ENCODE measurements at places on chromosomes 7 and 10.
A peak's percentile ranks its signal among the peaks of the same experiment; 100 is the strongest.

- no peak for DNase-seq
These were observed 49.3 kb upstream of the CYP2C9 start for GRCh38 chr10:94889123-94889522.

DNA sequence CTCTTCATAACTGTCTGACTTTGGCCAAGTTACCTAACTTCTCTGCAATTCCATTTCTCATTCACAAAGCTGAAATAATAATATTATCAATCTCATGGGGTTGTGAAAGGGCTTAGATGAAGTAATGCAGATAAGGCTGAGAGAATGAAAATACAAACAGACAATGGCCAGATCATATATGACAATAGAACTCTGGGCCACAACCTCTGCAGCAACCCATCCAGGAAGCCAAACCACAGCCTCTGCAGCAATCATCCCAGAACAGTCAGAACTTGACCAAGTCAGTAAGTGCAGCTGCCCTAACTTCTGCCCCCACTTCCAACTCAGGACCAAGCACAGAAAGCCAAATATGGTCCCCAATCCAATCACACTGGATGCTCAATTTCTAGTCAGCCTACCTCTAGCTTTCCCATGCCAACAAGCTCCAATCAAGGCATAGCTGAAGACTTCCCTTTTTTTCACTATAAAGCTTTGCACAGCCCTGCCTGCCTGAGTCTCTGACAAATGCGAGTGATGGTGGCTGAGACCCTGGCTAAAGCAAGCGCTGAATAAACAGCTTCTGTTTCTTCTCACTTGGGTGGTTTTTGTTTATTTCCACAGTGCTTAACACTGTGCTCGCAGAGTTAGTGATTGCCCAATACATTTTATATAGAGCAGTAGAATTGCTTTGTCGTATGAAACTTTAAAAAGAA lies 34.8 kb upstream of the TNPO3 start:
- no peak for DNase-seq

- DNase-seq: no peak
These were observed 24.9 kb upstream of the STK17A start for GRCh38 chr7:43557831-43558495.

DNA sequence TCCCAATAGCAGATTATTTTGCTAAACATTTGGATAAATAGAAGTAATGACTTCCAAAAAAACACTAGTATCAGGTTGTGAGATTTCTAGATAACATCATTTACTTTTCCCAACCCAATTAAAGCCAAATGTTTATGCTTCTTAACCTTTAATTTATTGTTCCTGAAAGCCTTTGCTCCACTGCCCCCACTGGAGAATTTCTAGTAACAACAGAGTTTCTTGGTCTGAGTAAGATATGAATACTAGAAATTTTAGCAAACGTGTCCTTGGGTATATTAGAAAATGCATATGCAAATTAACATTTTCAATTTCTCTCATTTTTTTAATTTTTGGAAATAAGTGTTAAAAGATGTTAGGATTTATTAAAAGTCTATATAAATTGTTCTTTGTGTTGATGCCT lies 958.0 kb upstream of the PHF14 start:
- DNase-seq: no peak

DNA sequence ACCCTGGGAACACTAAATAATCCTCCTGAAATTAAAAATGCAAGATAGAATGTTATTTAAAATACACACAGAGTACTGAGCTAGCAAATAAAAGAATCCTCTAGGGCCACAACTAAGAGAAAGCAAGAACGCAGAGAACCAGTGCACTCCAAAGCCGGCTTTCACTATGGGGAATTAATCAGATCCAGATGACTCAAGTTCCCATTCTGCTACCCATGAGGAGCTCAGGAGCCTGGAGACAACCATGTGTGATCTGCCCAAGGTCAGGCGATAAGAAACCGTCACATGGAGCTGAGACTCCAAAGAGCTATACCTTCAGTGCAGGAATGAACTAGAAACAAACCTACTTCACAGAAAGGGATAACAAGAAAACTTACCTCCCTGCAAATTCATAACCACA lies 19.5 kb upstream of the CYREN start:
- DNase-seq: no peak

GRCh38 chr10:16950656-16951601 lies 133.7 kb upstream of the RSU1 start:
- DNase-seq: peak; percentile 68

DNA sequence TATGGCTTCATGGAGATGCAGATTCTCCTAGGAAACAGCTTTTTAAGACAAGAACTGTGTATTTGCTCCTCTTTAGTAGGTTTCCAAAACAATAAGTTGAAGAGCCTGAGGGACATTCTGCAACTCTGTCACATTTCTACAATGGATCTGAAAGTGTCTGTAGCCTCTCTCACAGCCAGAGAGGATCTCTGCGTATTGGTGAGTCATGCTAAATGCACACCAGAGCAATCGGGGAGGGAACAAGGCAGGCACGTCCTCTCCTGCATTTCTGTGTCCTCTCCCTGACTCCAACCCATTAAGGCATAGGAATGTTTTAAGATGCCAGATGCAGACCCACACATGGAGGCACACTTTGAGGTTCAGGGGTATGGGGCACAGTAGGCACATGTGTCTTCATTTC lies 1126.4 kb upstream of the GHITM start:
- DNase-seq: no peak

DNA sequence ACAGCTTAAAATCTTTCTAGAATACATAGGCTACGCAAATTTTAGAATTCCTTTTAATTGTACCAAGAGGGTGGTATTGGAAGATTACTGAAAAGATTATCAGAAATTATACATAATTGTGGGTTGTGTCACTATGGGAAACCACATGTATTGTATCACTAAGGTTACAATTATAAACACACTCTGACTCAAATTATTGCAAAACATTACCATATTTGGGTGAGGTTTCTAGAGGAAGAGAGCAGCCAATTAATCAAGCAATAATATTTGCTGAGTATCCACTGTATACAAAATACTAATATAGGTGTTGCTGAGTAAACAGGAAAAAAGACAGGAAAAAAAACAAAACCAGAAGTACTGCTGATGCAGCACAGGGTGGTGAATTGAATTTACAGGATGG lies 3.1 kb upstream of the CAPZA2 start:
- DNase-seq: no peak

DNA sequence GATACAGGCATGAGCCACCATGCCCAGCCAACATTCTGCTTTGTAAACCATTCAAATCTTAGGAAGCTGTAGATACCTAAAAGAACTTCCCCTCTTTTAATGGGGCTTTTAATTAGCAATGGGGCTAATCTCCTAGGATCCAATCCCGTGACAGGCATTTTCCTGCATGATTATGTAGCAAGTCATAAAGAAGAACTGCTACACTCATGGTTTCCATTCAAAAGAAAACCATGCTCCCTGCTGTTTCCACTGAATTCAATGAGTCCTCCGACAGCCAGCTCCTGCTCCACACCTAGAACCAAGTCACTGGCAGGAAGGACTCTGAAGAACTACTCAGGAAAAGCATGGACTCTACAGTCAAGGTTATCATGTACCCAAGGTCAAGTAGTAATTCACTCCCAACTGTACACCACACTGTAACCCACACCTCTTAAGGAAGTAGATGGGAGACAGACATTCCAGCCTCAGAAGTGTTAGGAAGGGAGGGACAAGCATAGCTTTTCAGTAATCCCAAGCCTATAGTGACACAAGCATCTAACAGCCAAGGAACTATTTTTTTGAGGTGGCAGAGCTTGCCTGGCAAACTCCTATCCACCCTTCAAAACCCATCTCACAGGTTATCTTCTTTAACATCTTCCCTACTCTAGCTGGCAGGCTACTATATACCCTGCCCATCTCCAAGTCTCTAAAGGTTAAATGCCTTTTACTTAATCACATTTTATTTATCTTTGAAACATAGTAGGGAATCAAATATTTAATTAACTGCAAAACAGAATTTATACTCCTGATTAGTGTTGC lies 47.5 kb downstream of the CTBP2 start:
- DNase-seq: no peak

GRCh38 chr7:129095258-129095657 lies 40.3 kb upstream of the TNPO3 start:
- no peak for DNase-seq

- peak; percentile 75 for DNase-seq
These were observed 121.3 kb downstream of the MYL10 start for GRCh38 chr7:101507791-101508252.

- DNase-seq: no peak
These were observed 255.7 kb downstream of the TNS3 start for GRCh38 chr7:47326220-47326619.

DNA sequence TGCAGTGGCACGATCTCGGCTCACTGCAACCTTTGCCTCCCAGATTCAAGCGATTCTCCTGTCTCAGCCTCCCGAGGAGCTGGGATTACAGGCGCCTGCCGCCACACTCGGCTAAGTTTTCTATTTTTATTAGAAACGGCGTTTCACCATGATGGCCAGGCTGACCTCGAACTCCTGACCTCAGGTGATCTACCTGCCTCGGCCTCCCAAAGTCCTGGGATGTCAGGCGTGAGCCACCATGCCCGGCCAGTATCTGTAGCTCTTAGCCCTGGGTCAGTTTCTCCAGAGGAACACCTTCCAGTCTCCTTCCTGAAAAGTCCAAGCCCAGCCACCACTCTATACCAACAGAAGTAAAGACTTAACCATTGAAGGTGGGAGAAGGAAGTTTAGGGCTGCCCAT lies 15.2 kb upstream of the ZKSCAN1 start:
- no peak for DNase-seq

DNA sequence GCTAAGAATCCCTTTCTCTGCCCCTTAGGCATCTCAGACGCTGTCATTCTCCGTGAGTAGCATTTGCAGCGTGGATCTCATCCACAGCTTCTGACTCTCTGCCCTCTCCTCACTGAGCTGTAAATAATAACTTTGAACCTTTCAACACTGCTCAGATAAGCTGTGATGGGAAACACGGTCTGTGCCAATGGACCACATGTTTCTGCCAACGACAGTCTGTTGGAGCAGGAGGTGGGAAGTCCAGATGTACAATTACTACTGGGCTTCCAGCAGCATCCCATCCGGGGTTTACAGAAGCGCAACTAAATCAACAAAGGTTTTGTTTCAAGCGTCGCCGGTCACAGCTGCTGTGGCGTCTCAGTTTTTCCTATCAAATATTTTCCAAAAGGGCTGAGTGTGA lies 1110.6 kb downstream of the TYW1 start:
- no peak for DNase-seq

DNA sequence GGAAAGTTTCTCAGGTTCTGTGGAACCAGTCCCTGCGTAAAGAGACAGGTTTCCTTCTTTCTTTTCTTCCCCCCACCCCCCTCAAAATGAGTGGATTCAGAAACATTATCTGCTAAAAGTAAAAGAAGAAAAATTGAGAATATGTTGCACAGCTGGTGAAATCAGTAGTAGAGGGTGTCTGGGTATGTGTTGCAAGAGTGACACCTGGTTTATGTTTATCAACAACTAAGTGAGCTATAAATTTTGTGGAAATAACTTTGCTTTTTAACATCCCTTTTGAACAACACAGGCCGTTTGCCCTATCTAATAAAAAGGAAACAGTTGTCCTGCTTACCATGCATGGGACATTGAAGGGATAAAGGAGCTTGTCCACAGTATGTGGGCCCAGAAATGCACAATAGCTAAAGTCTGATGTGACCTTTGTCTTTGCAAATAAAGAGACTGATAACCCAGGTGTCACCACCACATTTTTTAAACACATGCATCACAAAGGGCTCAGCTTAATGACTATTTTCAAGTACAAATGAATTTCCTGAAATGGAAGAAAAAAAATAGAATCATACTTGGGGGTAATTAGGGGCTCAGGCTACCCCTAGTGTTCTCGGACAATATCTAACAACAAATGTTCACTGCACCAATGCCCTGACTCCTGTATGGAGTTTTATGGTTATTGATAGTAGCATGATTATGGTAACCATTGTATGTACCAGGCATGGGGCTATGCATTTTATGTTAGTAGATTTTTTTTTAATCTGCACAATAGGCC lies 221.7 kb upstream of the TCF7L2 start:
- no peak for DNase-seq

- no peak for DNase-seq
These were observed 130.1 kb downstream of the ELMO1 start for GRCh38 chr7:37318541-37318940.

DNA sequence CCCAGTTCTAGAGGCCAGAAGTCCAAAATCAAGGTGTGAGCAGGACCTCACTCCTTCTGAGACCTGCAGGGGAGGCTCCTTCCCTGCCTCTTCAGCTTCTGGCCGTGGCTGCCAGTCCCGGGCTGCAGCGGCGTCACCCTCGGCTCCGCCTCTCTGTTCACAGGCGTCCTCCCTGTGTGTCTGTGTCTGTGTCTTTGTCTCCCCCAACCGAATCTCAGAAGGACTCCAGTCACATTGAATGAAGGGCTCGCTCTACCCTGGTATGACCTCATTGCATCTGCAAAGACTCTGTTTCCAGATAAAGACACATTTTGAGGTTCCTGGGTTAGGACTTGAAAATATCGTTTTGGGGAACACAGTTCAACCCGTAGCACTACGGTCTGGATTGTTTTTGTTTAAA lies 33.1 kb upstream of the GALNT11 start:
- DNase-seq: peak; percentile 43

GRCh38 chr10:79295563-79295962 lies 51.7 kb upstream of the PPIF start:
- no peak for DNase-seq

DNA sequence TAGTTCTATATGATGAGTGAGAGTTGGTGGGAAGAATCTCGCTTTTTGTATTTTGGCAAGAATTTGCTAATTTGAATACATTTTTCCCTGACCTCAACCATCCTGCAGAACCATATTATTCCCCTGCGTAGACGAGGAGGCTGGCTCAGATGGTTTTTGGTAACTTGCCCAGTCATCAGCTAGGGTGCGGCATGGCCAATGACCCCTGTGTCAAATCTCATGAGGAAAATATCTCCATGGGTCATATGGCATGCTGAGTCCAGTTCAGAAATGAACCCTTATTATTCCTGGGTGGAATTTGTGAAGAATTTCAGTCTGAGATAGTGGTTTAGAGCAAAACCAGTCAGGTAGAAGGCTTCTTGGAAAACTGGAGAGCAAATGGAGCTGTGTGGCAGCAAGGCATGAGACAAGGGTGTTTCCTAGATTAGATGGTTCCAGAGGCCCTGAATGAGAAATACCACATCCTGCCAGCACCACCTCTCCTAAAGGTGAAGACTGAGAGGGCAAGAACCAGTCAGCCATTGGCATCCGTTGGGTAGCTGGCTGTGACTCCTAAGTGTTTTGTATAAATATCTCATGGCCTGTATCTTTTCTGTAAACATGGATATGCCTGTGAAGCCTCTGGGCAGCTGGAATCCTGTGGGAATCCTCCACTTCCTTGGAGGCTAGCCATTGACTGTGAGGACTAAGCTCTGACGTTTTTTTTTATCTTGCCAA lies 5.8 kb upstream of the UPP1 start:
- DNase-seq: no peak
